EL (cell line): ENCODE measurements at places on chromosomes 2 and 18.

DNA sequence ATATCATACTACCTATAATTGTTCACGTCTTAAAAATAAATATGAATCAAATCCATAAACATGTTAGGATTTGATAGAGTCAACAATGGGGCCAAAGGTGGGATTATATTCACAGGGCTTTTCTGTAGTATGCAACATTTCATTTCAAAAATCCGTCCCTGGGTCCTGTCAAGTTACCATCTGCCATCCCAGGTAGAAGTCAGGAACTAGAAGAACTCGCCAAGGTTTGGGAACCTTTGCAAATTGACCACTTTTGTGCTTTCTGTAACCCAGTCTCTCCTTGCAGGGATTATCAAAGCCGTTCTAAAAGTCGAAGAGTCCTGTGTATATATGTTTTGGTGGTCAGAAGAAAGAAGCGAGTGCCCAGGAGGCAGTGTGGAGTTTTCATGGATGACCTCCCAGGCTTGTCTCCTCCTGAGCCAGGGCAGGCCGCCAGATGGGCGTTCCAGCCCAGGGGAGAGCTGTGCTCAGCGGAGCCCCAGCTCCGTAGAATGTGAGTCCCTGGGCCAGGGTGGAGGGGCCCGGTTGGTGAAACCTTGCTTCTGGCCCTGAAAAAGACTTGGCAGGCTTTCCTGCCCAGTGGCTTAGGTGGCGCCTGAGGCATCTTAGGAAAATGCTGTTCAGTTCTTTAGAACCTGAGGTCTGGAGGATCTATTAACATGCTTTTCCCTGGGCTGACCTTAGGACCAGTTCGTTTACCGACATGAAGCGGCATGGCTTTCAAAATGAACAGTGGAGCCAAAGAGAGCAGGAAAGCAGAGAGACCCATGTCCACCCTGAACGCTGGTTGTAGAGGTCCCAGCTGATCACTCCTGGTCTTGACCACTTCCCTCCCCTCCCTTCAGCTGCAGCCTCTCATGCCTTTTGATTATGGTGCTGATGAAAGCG lies 69.2 kb downstream of the LONRF2 start:
- no peak for DNase-seq

DNA sequence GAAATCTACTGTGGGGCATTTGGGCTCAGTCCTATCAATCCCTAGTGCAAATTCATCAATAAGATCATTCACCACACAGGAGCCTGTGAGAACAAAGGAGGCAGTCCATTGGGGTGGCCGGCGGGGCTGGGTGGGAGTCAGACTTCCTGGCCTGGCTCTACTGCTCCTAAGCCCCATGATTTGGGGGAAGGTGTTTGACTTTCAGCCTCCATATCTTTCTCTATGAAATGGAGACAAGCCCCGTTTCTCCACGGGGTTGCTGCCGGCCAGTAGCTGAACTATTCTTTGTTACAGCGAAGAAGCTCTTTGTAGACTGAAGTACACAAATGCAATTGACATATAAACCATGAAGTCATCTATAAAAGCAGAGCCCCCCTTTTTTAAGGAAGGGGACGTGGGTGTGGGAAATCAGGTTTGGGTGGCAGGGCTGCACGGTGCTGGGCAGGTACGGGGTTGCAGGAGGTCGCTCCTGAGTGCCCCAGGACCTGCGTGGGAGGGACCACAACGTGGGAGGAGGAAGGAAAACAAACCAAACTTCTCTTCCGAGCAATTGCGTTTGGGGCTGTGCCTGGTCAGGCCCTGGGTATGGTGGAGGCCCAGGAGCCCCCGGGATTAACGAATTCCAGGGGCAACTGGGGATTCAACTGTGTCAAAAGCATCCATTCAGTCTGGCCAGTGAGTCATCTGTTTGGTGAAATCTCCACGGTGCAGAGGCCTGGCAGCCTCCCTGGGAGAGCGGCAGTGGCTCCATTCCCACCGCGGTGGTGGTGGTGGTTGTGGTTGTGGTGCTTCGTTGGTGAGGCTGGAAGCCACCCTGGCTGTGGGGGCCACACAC lies 18.2 kb downstream of the FBLN7 start:
- DNase-seq = peak; percentile 54

DNA sequence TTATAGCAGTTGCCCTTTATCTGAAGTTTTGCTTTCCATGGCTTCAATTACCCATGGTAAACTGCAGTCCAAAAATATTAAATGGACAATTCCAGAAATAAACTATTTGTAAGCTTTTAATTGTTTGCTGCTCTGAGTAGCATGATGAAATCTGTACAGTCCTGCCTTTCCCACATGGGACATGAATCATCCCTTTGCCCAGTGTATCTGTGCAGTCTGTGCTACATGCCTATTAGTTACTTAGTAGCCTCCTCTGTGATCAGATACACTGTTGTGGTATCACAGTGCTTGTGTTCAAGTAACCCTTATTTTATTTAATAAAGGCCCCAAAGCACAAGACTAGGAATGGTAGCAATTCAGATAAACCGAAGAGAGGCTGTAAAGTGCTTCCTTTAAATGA lies 810.6 kb upstream of the PIK3C3 start:
- no peak for DNase-seq

DNA sequence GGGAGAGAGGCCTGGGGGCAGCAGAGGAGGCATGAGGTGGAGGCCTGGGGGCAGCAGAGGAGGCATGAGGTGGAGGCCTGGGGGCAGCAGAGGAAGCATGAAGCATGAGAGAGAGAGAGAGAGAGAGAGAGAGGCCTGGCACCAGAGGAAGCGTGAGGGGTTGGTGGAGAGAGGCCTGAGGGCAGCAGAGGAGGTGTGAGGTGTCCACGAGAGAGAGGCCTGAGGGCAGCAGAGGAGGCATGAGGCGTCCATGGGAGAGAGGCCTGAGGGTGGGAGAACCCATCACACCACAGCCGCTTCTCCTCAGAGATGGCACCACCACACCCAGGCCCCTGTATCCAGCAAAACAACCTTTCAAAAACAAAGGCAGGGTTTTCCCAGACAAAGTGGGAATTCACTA lies 55.7 kb upstream of the KCNG2 start:
- no peak for DNase-seq

GRCh38 chr18:11121443-11121849 lies 27.9 kb downstream of the PIEZO2 start:
- peak; percentile 70 for DNase-seq

DNA sequence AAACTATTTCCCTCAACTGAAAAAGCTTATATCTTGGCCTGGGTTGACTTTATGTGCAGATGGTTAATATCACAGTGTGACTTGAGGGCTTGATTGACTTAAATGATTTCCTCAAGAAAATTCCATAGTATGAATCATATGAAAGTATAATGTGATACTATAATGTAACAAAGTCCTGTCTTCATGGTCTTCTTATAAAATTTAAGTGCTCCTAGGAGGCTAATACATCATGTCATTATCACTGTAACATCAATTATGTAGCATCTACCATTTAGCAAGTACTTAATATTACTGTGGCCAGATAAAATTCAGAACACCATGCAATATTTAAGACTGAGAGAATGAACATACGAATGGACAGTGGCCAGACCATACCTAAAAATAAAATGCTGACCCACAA lies 276.1 kb downstream of the RIT2 start:
- no peak for DNase-seq

GRCh38 chr2:31764169-31764568 lies 183.4 kb upstream of the SRD5A2 start:
- DNase-seq = no peak

DNA sequence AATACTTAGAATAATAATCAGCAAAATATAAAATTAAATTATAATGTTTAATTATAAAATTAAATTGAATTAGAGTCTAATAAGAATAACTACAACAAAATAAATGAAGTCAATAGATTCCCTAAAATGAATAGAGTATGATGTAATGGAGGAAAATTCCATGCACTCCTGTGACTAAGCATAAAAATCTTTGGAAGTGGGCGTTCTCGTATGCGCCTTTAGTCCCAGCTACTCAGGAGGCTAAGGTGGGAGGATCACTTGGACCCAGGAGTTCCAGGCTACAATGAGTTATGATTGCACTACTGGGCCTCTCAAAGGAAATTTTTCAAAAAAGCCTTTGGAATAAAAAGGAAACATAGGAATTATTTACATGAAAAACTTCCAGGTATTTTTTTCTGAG lies 955.4 kb upstream of the POU3F3 start:
- no peak for DNase-seq

GRCh38 chr2:20048488-20049448 lies 2.7 kb downstream of the LAPTM4A start:
- no peak for DNase-seq

DNA sequence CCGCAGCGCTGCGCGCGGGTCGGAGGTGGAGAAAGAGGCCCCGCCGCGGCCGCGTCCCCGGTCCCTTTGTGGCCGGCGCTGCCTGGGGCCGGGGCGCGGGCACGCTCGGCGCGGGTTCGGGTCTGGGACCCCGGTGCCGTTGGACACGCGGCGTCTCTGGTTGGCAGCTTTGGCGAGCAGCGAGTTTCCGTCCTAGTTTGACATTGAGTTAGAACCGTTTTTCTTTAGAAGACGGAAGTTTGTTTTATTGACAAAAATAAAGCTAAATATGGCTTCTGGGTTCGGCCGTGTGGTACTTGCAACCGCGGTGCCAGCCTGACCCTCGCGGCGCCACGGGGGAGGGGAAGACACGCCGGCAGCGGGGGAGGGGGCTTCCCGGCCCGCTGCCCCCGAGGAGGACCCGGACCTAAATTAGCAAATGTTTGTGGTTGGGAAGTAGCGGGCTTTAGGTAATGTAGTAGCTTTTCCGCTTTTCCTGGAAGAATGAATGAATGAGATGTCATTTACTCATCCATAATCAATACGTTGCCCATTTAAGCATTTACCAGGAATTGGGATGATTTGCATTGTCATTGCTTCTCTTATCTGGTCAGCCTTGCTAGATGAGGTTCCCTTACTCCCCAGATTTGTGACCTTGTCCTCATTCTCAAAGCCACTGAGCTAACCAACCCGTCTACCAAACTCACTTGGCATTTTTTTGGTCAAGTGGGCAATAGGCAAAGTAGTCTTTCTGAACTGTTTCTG lies 530 bp downstream of the GALNT1 start:
- peak; percentile 13 for DNase-seq

DNA sequence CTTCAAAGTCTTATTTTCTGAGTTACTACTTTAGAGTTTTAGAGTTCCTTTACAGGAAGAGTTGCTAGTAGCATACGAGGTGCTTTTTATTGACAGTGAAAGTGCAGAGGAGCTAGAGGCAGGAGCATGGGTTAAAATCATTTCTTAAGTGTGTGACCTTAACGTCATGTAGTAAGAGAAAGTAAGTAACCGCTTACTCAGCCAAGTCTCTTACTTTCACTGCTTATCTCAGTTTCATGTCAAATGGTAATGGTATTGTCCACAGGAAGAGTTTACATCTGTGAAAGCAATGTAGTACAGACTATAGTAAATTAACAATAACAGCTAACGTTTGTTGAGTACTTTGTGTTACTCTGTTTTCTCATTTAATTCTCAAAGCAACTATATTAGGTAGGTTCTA lies 12.6 kb downstream of the NDUFAF7 start:
- DNase-seq = no peak

- DNase-seq = no peak
Measured at GRCh38 chr18:76260941-76261472, 234.0 kb downstream of the ZNF516 start.

DNA sequence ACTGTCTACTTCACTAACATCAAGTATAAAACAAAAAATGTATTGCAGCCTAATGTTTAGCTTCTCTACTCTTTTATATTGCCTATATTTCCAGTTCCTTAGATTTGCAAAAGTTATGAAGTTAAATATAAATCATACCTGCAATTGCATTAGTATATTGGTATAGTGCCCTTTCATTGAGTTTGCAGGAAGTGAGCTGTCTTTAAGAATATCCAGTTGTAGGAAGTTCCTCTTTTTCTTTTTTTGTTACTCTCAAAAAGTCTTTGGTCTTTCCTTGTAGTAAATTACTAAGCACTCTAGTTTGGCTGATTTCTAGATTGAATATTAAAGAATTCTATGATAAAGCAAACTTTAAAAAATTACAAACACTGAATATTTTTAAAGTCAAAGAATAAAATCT lies 71.3 kb upstream of the FN1 start:
- DNase-seq = no peak

DNA sequence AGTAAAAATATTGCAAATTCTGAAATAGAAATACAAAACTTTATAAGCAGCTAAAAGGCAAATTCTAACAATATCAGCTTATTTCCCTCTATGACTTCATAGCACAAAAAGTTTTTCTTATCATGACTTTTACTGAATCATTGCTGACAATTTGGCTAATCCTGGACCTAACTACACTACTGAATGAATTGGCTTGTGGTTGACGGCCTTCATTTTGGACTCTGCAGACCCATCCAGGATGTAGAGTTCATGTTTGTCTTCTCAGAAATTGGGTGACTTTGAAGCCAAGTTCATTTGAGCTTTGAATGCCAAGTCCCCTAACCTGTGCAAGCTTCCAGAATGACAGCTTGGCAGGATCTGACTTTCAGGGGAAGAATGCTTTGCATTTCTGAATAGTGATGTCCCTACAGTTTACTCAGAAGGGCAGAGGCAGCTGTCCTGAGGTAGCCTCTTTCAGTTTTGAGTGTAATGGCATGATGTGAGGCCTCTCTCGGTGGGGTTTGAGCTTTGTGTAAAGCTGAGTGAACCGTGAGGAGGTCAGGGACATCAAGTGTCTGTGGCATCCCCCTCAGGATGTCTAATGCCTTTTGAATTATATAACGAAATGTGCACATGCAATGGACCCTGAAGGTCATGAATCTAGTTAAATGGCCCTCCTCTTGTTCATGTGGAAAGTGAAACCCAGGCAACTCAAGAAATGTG lies 48.0 kb downstream of the EFEMP1 start:
- peak; percentile 52 for DNase-seq

- DNase-seq = no peak
Measured at GRCh38 chr2:202808754-202809153, 62.8 kb downstream of the ICA1L start.

DNA sequence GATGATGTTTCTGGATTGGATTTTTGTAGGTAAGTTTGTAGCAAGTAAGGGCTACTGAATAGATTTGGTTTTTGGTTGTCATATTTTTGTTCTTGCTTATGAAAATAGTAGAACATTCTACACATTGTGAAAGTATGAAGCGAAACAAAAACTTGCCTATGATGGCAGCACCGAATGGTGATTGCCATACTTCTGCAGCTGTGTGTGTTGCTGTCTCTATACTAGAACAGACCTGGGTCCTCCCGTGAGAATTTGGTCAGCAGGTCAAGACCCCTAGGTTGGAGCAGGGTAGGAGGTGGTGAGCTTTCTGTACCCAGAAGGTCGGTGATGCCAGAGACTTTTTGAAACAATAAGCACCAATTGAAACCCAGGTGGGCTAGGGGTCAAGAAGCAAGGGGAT lies 322.6 kb downstream of the PRKCE start:
- DNase-seq = no peak

DNA sequence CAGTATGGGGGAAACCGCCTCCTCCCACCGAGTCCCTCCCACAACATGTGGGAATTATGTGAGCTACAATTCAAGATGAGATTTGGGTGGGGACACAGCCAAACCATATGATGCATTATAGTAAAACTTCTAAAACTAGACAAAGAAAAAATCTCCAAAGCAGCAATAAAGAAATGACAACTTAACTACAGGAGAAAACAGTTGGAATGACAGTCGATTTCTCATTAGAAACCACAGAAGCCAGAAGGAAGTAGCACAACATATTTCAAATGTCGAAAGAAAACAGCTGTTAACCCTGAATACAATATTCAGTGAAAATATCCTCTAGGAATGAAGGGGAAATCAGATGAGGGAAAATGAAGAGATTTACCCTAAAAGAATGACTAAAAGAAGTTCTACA lies 53.5 kb upstream of the TCF4 start:
- no peak for DNase-seq
